Adipocyte (in vitro differentiated cells): ENCODE measurements at places on chromosomes 12 and 14.

DNA sequence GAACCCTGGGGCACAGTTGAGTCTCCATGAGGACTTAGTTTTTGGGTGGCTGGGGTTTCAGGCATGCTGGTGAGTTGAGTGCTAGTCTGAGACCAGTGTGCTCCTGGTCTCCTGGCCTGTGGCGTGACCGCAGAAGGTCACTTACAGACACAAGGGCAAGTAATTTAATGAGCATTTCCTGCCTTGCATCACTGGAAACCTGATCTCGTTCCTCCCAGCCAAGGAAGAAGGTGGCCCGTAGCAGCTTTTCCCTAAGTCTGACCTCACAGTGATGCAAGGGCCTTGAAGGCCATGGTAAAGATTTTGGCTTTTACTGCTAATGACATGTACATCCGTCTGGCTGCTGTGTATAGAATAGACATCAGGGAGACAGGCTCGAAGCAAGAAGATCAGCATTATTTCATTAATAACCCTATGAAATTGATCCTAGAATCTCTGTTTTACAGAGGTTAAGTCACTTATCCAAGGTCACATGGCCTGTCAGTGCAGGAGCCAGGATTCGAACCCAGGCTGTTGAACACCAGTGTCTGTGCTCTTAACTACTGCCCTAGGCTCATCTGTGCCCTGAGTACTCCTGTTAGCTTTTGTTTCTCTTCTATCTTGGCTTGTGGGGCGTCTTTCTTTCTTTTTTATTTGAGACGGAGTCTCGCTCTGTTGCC, 4.6 kb downstream of the TMEM120B start:
- DNase-seq, result peak; percentile 87

DNA sequence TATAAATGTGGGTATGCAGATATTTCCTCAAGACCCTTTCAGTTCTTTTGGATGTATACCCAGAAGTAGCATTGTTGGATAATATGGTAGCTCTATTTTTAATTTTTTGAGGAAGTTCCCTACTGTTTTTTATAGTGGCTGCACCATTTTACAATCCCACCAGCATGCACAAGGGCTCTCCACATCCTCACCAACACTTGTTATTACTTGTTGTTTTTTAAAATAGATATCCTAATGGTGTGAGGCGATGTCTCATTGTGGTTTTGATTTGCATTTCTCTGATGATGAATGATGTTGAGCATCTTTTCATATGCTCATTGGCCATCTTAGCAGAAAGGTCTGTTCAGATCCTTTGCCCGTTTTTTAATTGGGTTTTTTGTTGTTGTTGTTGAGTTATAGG, 47.1 kb downstream of the DIP2B start:
- DNase-seq, result no peak

DNA sequence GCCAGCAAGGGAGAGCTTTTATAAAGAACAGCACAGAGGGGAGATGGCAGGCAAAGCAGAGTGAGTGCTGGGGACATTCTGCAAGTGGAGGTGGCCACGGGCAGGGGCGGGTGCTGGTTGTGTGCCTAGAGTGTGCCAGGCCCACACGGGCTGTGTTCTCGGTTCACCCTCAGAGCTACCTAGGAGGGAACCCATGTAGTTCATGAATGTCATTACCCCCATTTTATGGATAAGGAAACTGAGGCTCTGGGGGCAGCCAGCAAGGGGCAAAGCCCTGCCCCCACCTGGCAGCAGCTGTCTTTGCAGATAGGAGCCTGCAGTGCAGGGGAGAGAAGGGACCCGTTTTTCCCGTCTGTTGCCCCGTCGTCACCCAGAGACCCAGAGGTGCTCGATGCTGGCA, 85.2 kb upstream of the NCOR2 start:
- DNase-seq, result no peak

DNA sequence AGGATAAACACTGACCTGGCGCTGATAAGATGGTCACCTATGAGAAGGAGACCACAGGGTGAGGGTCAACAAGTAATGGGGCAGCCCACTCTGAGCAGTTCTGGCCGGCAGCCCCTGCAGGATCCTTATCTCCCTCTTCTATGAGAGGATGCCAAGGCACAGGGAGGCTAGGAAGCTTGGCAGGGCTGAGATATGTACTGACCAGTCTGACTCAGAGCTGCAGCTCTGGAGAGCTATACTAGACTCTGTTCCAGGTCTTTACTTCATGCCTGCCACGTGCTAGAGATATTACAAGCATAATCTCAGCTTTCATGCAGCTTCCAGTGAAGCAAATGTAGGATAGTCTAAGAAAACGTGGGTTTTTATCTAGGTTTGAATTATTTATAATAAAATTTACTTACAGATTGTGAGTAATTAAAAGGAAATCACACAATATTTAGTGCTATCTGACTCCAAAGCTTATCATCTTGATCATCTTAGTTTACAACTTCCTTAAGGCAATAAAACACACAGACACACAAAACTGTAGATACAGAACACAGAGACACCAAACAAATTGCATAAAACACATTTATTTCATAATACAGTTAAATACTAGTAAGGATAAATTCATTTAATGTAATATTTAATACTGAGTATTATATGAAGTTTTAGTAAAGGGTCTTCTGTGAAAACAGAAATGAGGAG, 32.3 kb downstream of the GIT2 start:
- peak; percentile 53 for DNase-seq

DNA sequence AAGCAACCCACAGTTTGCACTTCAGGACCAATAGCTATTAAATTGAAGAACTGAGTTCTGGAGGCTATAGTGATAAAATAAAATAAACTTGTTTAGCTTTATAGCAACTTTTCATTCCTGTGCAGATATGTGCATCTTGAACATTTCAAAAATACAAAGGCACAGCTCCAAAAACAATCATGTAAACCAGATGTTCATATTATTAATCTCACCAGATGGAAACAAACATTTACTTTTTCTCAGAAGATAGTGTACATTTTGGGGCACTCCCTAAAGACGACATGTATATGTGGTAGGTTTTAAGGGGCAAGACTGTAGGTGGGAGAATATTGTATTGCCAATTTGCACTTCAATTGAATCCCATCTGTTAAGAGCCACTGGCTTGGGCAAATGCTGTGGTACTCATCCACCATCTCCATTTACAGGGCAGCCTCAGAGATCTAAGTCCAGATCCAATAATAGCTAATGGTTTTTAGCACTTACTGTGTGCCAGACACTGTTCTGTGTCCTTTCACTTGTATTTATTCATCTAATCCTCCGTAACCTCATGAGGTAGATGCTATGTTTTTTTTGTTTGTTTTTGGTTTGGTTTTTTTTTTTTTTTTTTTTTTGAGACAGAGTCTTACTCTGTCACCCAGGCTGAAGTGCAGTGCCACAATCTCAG, 49.1 kb downstream of the PTGER2 start:
- peak; percentile 59 for DNase-seq

DNA sequence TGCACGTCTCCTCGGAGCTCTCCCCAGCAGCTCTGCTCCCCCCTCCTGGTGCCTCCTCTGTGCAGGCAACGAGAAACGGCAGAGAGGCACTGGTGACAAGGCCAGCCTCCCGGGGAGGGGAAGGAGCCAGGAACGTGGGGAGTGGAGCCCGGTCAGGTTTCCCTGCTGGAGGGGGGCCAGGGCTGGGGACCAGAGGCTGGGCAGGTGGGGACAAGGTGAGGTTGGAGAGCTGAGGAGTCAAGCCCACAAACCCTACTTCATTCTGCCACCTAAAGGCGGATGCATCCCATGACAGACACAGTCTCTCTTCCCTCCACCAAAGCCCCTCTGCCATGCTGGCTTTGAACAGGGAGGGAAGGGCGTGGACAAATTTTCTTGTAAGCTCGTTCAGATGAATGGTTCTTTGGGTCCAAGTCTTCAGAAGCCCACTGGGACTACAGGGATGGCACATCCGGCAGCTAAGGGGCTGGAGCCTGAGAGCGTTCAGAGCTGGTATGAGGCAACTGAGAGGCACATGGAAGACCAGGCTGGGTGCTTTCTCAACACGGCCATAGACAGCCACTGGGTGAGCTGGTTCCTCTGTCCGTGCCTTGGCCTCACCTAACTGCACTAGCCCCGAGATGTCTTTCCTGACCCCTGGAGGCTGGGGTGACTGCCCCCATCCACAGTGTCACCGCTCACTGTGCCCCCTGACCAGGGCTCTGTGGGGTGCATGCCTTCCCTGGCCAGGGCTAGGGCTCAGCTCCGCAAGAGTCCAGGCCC, 105.9 kb downstream of the RBM19 start:
- DNase-seq, result no peak

DNA sequence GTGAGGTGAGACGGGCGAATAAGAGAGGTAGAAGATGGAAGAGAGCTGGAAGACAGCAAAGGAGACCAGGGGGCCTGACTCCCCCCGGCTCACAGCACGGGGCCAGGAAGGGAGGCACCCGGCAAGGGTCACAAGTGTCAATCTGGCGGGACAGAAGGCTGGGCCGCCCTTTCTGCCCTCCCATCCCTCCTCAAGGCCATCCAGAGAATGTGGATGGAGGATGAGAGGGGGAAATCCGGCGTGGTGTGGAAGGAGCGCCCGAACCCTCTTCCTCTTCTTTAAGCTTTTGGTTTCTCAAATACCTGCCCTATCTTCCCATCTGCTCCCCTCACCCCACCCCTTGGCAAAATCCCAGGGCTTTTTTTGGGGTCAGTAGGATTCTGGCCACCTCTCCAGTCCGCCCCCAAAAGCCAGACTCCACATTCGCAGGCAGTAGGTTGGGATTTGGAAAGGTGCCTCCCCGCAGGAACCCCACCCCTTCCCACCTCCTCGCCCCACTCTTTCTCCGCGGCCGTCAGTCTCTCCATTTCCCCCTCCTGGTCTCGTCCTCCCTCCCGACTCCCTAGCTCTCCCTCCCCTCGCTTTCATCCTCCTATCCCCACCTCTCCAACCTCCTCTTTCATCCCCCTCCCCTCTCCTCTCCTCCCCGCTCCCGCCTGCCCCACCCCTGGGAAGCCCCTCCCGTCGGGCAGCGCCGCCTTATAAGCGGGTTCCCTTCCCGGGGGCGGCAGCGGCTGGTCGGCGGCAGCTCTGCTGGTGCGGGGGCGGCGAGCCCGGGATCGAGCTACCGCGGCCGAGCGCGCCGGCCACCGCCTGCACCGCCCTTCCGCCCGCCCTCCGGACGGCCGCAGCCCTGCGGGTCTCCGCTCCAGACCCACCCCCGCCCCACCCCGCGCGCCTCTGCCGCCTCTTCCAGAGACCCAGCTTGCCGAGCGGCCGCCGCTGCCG, at the start of gene PTMS:
Gene PTMS, plus strand, starts transcription at position 730 of the 948 bp plus-strand sequence. CDS start 343 bp downstream, outside the sequence.
- peak; percentile 90 for DNase-seq

- no peak for DNase-seq
Measured at GRCh38 chr12:21384261-21384660, 11.6 kb downstream of the IAPP start.

DNA sequence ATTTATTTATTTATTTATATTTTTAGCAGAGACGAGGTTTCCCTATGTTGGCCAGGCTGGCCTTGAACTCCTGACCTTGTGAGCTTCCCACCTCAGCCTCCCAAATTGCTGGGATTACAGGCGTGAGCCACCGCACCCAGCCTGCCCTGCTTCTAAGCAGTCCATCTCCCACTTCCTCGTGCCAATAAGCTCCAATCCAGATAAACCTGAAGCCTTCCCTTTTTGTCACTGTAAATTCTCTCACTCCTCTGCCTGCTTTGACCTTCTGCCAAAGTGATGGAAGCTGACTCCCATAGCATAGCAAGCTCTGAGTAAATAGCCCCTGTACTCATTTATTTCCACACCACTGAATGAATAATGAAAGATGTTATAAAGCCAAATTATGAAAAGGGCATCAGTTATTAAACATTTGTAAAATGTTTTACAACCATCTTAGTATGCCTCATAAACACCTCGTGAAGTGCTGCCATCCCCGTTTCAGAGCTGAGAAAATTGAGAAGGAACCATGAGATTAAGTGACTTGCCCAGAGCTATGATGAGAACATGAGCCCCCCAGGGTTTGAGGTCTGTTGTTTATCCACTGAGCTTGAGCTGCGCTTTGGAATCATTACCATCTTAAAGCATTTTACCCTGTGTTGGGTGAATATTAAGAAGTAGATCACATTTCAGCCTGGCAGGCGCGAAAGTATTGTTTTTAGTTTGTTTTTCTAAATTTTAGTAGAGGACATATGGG, 30.4 kb downstream of the MANSC1 start:
- peak; percentile 59 for DNase-seq

- DNase-seq, result no peak
Measured at GRCh38 chr12:124175704-124176103, 119.2 kb upstream of the RFLNA start.

GRCh38 chr12:123444092-123445026, 7.9 kb upstream of the RILPL2 start:
- peak; percentile 91 for DNase-seq

- DNase-seq, result no peak
Measured at GRCh38 chr14:20757965-20758364, 10.2 kb upstream of the EDDM3B start.

DNA sequence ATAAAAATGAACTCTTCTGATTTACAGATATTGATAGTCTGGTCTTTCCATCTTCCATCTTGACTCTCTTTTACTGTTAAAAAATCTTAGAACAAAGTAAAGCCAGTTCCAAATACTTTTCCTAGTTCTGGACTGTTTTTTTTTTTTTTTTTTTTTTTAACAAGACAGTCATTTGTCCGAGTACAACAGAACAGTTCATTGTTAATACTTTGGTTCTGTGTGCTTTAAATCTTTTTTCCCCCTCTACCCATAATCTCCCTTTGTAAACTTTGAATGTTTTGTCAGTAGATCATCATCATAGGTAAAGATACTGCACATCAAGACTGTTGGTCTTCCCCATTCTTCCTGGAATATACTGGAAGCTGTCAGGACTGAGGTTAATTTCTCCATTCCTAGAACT, 38.0 kb downstream of the ADIPOR2 start:
- DNase-seq, result no peak

DNA sequence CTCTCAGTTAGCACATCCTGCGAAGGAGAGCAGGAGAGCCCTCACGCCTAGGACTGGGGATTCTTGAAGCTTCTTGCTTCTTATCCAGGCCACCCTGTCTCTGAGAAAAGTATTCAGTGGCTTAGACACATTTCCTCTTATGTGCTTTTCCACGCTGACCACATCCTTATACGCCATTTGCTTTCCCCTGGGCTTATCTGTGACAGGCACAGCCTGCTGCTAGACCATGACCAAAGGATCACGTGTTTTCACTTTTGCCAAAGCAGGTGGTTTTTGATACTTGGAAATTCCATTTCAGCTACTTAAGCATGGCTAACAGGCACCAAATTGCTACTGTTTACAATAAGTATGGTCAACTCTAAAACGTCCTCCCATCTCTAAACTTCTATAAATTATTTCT, 587.4 kb downstream of the AACS start:
- no peak for DNase-seq
